ENCODE measurements at places on chromosomes 11 and 22.

DNA sequence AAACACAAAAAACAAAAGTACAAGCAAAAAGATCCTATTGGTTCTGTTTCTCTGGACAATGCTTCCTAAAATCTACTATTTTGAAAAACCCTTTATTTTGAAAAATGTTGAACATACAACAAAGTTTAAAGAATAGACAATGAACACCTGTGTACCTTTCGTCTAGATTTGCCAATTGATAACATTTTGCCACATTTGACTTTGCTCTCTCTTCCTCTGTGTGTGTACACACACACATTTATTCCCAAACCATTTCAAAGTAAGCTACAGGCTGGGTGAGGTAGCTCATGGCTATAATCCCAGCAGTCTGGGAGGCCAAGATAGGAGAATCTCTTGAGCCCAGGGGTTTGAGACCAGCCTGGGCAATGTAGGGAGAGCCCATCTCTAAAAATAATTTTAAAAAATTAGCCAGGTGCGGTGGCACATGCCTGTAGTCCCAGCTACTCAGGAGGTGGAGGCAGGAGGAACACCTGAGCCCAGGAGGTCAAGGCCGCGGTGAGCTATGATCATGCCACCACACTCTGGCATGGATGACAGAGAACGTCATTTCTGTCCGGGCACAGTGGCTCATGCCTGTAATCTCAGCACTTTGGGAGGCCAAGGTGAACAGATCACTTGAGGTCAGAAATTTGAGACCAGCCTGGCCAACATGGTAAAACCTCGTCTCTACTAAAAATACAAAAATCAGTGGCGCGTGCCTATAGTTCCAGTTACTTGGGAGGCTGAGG lies 5.3 kb upstream of the PSMC3 start:
- no peak for DNase-seq

GRCh38 chr11:93017821-93018690 lies 48.6 kb downstream of the MTNR1B start:
- no peak for DNase-seq

GRCh38 chr22:46373159-46373558 lies 37.6 kb downstream of the TRMU start:
- DNase-seq, result no peak

DNA sequence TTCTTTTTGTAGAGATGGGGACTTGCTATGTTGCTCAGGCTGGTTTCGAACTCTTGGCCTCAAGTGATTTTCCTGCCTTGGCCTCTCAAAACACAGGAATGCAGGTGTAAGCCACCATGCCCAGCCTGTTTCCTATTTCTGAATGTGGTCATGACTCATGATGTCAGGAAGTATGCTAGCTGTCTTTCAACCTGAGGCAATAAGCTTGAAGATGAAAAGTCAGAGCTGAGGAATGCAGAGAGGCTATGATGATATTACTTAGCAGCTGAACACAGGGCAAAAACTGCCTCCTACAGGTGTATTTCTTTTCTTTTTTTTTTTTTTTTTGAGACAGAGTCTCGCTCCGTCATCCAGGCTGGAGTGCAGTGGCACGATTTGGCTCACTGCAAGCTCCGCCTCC lies 9.0 kb upstream of the NUCB2 start:
- no peak for DNase-seq

- no peak for DNase-seq
These were observed 42.9 kb downstream of the UBASH3B start for GRCh38 chr11:122698392-122698791.

DNA sequence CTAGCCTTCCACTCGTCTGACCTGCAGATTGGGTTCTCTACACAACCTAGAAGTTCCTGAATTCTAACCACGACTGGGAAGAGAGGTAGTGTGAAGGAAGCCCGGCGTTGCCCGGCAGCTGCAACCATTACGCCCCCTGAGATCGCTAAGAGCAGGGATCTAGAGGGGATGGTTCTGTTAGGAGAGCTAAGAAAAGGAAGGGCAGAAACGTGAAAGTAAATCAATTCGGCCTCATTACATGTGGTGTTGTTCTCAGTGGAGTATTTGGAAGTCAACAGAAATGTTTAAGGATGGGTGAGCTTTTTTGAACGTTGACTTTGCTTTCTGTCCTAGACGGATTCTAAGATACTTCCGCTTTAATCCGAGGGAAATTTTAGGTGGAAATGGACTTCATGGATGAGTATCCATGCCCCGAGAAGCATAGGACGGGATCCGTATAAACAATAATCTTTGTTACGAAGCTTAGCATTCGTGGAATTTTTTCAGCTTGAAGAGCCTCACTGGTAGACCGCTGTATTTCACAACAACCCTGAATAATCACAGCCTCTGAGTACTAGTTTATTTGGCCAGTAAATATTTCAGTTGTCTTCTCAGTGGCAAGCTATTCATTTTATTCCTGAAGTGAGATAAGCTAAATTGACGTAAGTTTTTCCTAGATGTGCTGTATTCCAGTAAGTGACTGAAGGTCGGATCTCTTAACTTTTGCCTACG lies 629 bp downstream of the ATP5MG start:
- DNase-seq, result no peak

GRCh38 chr11:23585416-23586104 lies 725.3 kb upstream of the CCDC179 start:
- DNase-seq, result no peak

DNA sequence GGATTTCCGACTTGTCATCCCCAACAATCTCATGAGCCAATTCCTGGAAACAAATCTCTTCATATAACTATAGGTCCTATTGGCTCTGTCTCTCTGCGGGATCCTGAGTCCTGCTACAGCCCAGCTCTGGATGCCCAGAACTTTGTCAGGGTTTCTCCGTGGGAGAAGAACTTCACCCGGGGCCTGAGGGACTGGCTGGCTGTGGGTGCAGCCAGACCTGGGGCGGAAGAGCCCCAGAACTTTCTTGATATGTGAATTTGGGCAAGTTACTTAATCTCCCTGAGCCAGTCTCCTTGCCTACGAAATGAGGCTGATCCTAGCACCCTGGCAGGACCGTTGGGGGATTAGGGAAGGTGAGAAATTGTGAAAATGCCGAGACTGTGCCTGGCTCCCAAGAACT lies 6.6 kb upstream of the TRIM29 start:
- DNase-seq, result no peak

GRCh38 chr22:17566776-17567175 lies 3.5 kb downstream of the SLC25A18 start:
- no peak for DNase-seq

GRCh38 chr22:28231441-28231840 lies 312.4 kb upstream of the PITPNB start:
- no peak for DNase-seq

GRCh38 chr11:33147559-33147958 lies 13.7 kb downstream of the CSTF3 start:
- DNase-seq, result no peak

GRCh38 chr11:18705651-18706281 lies 7.2 kb downstream of the TMEM86A start:
- peak; percentile 30 for DNase-seq

DNA sequence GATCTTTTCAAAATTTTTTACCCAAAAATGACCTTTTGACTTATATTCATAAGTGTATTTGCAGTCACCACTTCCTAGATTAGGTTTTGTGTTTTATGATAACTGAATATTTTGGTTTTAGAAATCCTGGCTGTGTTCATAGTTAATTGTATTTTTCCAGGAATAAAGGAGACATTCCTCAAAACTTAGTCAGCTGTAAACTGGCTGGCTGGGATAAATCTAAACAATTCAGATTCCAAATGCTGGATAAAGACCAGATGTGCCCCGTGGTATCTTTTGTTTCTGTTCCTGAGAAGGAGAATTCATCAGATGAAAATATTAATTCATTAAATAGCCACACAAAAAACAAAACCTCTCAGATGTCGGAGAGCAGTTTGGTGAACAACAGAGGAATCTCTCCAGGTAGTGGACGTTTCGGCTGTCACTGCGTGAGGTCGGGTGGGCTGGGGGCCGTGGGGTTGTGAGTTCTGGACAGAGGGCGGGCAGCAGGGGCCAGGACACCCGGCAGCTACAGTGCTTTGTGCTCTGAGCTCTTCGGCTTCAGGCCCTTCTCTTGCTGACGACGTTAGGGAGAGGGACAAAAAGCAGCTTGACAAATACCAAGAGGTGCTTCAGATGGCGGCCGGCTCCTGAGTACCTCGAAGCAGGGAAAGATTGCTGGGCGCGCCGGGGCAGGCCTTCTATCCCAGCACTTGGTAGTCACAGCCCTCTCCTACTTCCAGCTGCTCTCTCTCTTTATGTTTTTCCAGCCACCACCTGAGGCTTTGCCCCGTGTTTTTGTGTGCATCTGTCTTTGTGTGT lies 24.6 kb downstream of the MOV10L1 start:
- DNase-seq, result no peak

GRCh38 chr11:66891851-66892660 lies 35.2 kb downstream of the LRFN4 start:
- peak; percentile 31 for DNase-seq

- no peak for DNase-seq
These were observed 6.7 kb downstream of the TUB start for GRCh38 chr11:8087756-8088155.

GRCh38 chr22:17381192-17381913 lies 12.1 kb downstream of the CECR2 start:
- DNase-seq, result no peak

- no peak for DNase-seq
These were observed 752 bp downstream of the POU2AF1 start for GRCh38 chr11:111378185-111378860.

All from activated naive CD4-positive, alpha-beta T cell treated with anti-CD3 and anti-CD28 coated beads, Interleukin-2, amount 10 ng/mL, durations not matched to agents 7 days and 5 days (primary cell).